ENCODE measurements at places on chromosomes 3 and 15.

- no peak for DNase-seq
Observed at GRCh38 chr3:138394686-138395085, 39.7 kb upstream of the ESYT3 start.

DNA sequence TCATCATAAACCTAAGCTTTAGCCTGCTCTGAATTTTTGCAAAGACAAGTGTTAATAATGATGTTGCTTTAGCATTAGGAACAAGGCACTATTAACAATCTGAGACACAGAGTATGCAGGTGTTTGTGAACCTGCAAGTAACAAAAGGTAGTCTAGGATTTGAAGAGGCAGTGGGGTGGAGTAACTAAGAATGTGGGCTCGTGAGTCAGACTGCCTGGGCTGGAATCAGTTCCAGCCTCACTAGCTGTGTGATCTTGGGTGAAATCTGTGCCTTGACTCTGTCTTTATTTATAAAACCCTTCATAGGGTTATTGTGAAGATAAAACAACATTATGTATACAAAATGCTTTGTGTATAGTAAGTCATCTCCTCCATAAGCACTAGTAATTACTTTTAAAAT is 610.6 kb upstream of the CFAP20DC start:
- DNase-seq: no peak

GRCh38 chr3:149377408-149378364 is at the start of gene TM4SF1:
TM4SF1 (minus strand) TSS chr3:149377649; CDS start chr3:149377547, 102 bp downstream.
- DNase-seq: no peak

DNA sequence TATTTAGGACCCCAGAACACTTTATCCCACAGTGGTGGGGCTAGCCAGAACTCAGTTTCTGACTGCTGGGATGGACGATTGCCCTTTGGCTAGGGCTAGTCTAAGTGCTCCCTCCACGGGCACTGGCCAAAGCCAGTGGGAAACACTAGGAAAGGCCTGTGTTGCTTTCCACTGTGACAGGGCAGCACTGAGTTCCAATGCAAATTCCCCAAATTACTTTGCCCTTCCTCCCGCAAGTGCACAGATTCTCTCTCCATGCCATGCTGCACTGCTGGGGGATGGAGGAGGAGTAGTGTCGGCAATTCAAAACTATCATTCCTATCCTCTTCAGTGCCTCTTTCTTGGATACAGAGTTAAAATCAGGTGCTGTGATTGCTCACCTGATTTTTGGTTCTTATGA is 100.0 kb downstream of the SH3GL3 start:
- no peak for DNase-seq

DNA sequence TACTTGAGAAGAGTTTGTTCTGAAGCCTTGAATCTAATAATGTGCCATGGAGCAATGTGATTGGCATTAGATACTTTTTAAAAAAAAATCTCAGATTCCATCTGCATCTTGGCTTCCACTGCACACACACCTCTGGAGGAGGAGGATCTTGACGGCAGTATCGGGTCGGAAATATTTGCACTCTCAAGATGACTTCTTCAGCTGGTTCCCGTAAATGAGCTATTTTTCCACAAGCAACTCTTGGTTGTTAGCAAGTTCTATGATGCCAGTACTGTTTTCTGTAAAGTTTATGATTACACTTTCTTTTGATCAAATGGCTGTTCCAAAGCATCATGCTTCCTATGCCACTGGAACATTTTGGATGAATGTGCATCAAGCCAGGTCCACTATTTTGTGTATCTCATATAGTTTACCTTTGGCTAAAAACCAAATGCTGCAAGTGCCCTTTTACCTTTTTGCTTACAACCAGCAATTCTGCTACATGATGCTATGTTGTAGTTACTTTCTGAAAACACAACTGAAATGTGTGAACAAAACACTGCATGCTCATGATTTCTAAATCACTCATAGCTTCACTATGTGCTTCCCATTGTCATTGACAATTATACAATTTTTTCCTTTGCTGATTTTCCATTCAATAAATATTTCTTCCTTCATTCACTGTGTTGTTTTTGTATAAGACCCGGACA is 43.8 kb downstream of the CCR3 start:
- DNase-seq: no peak

DNA sequence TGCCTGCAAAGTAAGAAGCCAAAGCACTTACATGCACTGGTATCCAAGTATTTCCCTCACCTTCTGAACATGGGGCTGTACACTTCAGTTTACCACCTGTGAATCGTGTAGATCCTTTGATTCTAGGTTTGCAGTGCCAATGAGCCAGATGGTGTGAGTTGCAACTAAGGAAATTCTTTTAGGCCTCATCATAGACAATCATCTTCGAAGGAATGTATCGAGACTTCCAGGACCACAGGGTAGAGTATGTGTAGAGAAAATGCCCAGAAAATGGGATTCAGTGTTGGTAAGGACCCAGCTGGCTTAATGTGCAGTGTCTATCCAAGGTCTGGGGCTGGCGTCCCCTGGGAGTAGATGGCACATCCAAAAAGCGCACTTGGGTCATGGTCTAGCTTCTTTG is 323.2 kb upstream of the TPM1 start:
- no peak for DNase-seq

GRCh38 chr15:63043335-63044076 is 959 bp downstream of the TPM1 start:
- peak; percentile 28 for DNase-seq

- no peak for DNase-seq
Observed at GRCh38 chr15:68603216-68603595, 24.4 kb downstream of the CORO2B start.

DNA sequence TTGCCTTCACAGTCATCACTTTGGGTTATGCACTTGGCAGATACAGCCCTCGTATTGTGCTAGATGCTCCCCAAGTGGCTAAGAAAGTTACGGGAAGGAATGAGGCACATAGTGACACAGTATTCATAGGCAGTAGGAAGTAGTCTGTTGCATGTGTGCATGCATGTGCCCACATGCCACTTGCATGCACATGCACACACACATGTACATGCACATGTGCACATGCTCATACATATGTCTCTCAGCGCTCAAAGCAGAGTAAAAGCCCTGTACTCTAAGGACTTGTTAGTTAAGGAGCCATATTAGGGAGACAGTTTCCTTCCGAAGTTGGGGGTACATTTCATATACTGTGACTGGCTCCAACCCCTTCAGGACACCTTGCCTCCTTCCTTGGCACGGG is 128.9 kb downstream of the CHCHD6 start:
- no peak for DNase-seq

- no peak for DNase-seq
Observed at GRCh38 chr3:4866866-4867265, 112.4 kb upstream of the BHLHE40 start.

GRCh38 chr3:117630885-117631284 is 921.3 kb downstream of the TUSC7 start:
- DNase-seq: no peak

DNA sequence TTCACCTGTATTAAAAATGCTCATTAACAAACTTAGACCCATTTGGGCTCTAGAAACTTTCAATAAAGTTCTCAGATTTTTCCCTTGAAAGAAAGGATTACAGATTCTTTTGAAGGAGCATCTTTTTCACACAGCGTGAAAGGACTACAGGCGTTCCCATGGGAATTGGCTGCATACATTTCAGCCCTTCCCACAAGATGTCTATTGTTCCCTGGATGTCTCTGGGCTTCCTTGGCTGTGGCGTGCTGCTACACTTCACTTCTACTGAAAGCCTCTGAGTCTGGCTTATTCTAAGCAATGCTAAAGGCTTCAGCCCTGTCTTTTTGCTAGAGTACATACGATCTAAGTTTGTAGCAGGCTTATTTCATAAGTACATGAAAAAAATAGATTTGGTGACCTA is 1.4 kb downstream of the VEPH1 start:
- no peak for DNase-seq

- DNase-seq: no peak
Observed at GRCh38 chr3:54986294-54986693, 58.4 kb upstream of the LRTM1 start.

- DNase-seq: no peak
Observed at GRCh38 chr3:78483090-78483489, 1284.7 kb downstream of the ROBO1 start.

- no peak for DNase-seq
Observed at GRCh38 chr15:34365091-34365825, 1.7 kb downstream of the LPCAT4 start.

DNA sequence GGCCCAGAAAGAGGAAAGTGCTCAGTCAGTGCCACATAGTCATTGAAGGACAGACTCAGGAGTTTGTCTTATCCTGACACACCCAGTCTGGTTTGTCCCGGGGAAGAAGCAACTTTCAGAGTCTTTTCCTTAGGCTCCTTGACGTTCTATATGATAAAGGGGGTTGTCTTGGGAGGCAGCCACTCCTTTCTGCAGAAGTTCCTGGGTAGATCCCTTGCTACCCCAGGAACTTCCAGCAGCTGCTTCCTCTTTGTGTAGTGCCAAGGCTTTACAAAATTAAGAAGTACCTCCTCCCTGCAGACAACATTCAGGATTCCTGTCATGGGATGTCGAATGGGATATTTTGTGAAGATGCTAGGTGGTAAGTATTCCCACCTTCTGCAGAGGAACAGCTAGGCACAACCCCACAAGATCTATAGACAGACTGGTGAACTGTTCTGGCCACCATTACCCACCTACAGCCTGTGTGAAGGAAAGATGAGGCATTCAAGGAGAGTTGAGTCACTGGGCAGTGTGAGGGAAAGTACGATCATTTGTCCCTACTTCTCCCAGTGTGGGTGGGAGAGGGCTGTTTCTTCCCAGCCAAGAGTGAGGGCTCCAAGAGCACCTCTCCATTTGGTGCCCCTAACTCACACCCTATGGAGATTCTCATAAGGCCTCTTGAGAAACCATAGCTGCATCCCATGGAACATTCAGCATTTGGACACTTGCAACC is 11.3 kb downstream of the TMEM266 start:
- no peak for DNase-seq

DNA sequence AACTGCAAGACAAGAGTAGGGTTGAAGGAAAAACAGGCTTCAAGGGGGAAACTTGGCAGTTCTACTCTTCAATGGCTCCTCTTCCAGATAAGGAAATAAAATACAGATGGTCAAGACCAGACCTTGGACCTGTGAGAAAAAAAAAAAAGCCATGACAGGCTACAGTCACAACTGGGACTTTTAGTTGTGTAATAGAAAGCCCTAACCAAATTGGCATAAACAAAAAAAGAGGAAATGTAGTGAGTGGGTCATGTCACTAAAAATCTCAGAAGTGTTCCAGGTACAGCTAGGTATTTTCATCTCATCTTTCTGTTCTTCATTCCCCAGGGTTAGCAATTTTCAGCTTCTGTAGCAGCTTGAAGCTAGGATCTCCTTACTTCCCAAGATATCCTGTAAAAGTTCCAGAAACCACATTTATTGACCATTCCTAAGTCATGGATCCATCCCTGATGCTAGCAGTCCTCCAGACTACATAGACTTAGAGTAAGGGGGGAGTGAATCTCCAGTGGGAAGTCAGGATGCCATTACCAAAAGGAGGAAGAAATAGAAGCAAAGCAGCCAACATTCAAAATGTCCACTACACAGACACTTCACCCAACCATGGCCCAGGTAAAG is 61.0 kb upstream of the CSTA start:
- no peak for DNase-seq

DNA sequence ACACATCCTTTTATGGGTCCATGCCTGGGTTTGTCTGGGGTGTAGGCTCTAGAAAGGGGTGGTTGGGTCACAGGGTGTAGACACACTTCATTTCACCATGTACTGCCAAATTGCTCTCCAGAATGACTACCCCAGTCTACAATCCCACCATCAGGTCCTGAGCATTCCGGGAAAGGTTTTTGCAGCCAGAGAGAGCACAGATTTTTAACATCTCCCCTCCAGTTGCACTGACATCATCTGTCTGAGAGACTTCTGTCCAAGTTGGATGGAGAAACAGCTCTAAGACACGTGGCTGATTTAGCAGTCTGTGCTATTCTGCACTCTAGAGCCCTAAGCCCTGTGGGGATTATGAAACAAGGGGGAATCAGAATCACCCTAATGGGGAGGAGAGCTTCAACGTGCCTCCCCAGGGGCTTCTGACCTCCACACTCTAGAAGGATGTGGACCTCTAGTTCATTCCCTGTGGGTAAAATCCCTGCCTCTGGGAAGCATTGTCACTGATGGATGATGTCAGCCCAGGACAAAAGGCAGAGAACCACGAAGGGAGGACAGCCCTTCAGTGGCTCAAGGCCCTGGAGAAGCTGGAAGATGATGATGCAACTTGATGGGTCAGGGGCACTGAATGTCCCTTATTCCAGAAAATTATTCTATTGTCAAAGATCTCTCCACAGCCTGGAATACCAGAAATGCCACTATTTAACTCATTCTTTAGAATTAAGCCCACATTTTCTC is 71.5 kb downstream of the CD200R1L start:
- DNase-seq: no peak

DNA sequence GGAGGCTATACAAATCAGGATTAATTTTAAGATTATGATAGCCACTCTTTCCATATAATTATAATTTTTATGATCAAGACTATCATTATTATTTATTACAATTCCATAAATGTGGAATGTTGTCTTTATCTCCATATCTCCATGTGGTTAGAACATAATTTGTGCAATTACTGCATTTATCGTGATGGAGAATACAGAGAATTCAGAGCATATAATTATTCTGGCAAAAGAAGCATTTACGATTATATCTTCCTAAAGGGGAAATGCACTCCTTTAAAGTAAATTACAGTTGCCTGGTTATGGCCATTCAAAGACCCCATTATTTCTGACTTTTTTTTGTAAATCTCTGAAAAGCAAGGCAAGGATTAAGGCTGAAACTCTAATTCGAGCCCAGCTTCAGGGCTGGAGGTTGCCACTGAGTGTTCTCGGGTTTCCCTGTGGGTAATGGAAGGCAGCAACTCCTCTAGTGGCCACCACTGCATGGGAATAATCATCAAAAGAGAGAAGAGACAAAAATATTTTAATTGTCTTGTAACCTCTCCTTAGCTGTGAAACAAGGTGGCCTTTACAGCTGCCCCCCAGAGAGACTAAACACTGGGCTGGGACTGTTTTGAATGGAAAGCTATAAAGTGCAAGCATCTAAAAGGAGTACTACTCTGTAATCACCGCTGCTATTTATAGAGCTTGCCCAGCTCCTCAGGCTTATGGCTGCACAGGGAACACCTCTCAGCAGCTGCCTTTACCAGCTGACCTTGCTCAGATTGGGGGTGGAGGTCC is 59.8 kb upstream of the PRTG start:
- no peak for DNase-seq

DNA sequence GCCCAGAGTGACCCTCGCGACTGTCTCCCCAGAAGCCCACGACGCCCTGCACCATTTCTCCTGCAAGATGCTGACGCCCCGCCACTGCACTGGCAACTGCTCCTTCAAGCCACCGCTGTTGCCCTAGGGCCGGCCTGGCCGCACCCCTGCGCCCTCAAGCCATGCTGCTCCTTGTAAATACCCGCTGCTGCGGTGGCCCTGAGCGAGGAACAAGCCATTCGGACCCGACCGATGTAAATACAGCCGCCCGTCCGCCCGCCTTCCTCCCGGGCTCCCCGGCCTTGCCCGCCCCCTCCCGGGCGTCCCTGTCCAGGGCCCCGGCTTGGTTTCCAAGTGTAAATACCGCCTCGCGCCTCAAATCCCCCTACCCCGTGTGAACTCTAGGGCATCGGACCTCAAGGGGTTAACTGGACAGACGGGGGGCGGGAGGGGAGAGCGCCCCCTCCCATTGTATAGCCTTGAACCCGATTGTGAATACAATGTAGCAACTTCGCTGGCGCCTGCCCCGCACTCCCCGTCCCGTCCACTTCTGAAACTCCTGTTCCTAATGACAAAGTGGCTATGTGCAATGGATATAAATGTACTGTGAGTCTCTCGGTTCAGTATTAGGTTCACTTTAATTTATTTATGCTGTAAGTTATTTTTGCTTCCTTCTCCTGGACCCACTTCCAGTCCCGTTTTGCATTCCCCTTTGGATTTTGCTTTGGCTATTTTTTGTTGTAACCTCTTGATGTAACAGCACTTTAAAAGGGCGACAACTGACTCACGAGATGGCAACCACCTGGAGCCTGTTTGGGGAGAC is 5.9 kb downstream of the RNU6-1 start:
- DNase-seq: no peak
